ENCODE measurements at places on chromosomes 4 and X.

- DNase-seq = no peak
These were observed 79.6 kb downstream of the DDX53 start for GRCh38 chrX:23079347-23079746.

DNA sequence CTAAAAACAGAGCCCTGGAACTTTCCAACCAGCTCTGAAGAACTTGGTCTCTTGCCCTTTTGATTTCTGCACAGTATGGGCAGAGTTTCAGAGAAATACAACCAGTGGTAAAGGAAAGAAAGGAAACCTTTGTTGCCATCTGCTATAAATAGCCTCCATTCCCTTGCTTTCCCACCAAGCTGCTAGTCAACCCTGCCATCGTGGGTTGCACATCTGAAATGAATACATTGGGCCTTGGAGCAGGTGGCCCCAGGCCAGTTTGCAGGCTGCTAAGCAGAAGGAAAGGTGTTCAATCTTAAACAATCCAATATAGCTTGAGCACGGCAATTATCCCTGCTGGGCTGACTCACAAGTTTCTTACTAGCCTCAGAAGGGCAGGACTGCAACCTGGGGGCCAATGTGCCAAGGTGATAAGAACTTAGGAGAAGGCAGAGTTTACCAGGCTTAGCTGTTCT, 142.5 kb downstream of the PPARGC1A start:
- no peak for DNase-seq

GRCh38 chr4:133178956-133179355, 29.9 kb downstream of the PCDH10 start:
- peak; percentile 50 for DNase-seq

GRCh38 chrX:68684291-68684918, 36.9 kb downstream of the STARD8 start:
- DNase-seq = no peak

- peak; percentile 29 for DNase-seq
These were observed 15.4 kb downstream of the UTP3 start for GRCh38 chr4:70703619-70704214.

DNA sequence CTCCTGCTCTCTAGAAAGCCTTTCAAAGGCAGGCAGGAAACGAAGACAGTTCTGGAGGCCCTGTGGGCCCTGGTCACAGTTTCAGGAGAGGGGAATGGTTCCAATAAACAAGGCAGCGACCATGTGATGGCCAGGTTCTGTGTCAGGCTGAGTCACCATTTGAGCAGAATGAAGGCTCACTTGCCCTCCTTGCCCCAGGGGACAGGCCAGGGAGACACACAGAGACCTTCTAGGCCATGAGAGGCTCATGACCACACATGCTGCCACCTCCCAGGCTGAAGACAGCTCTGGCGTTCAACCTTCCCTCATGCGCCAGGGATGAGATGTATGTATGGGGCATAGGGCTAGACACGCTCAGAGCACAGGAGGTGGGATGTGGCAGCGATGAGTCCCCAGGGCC, 22.9 kb upstream of the TRIM2 start:
- DNase-seq = no peak

DNA sequence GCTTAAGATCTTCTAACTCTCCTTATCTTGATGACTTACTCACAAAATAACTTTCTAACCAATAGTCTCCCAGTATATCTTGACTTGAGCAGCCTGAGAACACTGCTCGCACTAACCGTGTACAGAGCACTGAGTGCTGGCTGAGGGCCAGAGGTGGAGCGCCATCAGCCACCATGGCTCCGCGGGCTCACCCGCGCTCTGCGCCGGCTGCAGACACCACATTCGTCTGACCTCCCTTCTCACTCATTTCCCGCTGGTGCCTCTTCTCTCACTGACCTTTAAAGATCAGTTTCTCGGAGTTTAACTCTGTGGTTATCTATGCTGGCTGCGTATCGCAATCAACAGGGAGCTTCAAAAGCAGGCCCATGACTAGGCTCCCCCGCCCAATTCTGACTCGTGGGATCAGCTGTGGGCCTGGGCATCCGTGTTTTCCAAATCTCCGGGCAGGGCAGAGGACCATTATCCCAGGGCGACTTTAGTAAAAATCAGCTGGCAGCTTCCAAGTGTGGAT, 78.6 kb downstream of the HAUS3 start:
- DNase-seq = no peak

DNA sequence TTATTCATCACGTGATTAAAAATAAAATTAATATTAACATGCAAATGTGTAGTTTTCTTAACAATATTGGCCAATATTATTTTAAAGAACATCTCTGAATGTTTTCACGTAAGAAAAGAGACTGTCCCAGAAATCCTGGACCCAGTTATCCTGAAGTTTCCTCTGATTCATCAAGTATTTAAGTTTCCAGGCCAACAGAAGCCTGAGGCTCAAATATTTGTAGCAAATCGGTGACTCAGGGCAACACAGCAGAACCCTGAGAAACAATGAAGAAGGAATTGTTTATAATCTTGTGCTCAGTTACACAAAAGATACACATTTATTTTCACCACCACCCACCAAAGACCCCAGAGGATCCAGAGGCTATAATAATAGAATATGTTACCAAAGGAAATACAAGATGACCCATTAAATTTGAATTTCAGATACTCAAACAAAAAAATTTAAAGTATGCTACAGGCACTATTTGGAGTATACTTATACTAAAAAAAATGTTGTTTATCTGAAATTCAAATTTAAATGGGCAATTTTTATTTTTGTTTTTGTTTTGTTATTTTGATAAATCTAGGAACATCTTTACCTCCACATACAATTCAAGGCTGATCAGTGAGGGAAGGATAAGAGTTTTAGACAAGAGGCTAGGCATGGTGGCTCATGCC, 33.9 kb upstream of the SLC7A11 start:
- peak; percentile 71 for DNase-seq

- DNase-seq = peak; percentile 66
These were observed 40.4 kb upstream of the TLR2 start for GRCh38 chr4:153643406-153644383.

DNA sequence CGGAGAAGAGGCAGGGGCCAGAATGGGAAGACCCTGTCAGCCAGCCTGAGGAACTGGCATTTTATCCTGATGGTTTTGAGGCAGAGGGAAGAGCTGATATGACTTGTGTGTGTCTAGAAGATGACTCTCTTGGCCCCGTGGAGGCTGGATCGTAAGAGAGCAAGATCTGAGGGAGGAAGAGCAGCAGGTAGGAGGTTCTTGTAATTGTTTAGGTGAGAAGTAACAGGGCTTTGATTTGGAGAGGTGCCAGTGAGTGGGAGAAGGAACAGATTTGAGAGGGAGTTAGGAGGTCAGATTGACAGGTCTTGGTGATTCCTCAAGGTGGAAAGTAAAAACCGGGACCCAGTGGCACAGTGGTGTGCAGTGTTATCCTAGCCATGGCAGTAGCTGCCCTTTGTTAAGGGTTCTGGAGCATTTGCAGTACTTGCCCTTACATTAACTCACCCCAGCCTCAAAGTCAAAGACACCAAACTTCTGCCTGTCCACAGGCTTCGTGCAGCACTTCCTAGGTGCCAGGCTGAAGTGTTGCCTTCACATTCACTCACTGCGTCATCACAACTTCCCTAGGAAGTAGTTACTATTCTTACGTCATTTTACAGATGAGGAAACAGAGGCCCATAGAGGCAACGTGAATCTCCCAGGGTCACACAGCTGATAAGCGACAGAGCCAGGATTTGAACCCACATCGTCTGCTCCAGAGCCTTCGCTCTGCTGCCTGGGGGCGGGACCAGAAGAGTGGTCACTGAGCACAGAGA, 23.7 kb downstream of the RTL5 start:
- DNase-seq = no peak

GRCh38 chr4:71069063-71069462, 75.6 kb downstream of the DCK start:
- no peak for DNase-seq

DNA sequence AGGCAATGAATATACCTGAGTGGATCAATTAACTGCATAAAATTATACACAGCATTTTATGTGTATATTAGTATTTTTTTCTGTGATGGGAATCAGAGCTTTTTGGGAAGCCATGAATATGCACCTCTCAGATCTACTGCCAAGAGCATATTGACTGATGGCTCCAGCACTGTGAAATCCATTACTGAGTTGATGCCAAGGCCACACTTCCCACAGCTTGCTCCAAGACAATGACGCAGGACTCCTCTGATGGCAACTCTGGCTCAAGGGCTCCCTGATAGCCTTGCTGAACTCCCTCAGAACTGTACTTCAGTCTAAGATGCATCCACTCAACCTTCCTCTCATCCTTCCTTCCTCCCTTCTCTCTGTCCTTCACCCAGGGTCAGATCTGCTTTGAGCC, 82.7 kb downstream of the OTC start:
- DNase-seq = no peak

GRCh38 chr4:186240848-186241491, 13.7 kb downstream of the KLKB1 start:
- no peak for DNase-seq

- no peak for DNase-seq
These were observed 82.0 kb upstream of the PITX2 start for GRCh38 chr4:110704748-110705439.

DNA sequence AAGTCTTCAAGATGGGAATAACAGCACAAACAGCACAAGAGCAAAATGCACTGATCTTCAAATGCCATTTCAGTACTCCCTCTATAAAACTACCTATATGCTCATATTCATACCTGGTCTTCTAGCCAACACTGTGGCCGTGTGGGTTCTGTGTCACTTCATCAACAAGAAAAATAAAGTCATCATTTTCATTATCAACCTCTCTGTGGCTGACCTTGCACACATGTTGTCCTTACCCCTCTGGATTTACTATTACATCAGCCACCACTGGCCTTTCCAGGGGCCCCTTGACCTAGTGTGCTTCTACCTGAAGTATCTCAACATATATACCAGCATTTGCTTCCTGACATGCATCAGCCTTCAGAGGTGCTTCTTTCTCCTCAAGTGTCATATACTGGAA, 59.6 kb upstream of the GPR174 start:
- DNase-seq = no peak

- DNase-seq = no peak
These were observed 21.9 kb upstream of the HERC6 start for GRCh38 chr4:88356771-88357170.

DNA sequence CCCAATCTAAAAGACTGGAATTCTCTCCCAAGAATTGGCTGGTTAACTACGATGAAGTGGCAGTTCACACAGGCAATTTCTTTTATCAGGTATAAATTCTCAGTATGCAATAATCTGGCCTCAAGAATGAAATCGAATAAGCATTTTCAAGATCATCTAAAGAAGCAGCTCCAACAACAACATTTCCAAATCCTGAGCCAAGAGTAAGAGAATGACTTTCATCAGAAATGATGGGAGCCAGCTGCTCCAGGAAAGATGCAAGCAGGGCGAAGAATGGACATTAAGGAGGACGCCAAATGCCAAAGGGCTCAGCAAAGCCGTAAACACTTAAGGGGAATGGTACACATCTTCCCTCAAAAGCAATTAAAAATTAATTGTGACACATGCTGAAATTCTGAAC, 12.0 kb downstream of the ADAMTS3 start:
- DNase-seq = peak; percentile 15

GRCh38 chr4:2273221-2273620, 11.3 kb upstream of the MXD4 start:
- DNase-seq = no peak

GRCh38 chrX:111521169-111521568, 9.7 kb downstream of the SERTM2 start:
- DNase-seq = peak; percentile 18

- no peak for DNase-seq
These were observed 51.7 kb downstream of the TBC1D9 start for GRCh38 chr4:140704392-140704960.

DNA sequence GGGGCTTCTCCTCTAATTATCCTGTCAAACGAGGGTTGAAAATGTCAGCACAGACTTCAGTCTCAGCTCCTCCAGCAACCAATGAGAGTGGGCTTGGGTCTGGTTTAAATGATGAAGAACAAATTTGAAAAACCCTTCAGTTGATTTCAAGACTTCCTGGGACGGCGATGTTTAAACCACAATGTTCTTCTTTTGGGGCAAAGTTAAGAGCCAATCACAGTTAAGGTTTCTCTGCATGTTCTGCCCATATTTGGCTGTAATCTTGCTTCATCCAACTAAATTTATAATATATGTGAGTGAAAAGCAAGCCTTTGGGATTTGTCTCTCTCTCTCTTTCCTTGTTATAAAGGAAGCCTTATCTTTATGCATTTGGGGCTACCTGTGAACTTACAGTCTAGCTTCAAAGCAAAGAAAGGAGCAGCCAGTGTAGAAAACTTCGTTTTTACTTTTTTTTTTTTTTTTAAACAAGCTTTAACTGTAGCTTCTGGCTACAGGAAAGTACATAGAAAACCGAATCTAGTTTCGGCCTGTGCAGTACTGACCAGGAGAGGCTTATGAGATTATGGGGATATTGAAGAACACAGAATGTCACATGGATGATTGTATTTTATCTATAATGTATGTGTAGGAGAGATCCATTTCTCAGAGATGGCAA, 46.8 kb upstream of the FAM9C start:
- DNase-seq = peak; percentile 3

- peak; percentile 42 for DNase-seq
These were observed 64.2 kb upstream of the MAP3K15 start for GRCh38 chrX:19579485-19579884.

GRCh38 chr4:185834088-185834487, 22.1 kb upstream of the SORBS2 start:
- no peak for DNase-seq

GRCh38 chr4:143381189-143382118, 44.8 kb downstream of the GAB1 start:
- DNase-seq = peak; percentile 88

DNA sequence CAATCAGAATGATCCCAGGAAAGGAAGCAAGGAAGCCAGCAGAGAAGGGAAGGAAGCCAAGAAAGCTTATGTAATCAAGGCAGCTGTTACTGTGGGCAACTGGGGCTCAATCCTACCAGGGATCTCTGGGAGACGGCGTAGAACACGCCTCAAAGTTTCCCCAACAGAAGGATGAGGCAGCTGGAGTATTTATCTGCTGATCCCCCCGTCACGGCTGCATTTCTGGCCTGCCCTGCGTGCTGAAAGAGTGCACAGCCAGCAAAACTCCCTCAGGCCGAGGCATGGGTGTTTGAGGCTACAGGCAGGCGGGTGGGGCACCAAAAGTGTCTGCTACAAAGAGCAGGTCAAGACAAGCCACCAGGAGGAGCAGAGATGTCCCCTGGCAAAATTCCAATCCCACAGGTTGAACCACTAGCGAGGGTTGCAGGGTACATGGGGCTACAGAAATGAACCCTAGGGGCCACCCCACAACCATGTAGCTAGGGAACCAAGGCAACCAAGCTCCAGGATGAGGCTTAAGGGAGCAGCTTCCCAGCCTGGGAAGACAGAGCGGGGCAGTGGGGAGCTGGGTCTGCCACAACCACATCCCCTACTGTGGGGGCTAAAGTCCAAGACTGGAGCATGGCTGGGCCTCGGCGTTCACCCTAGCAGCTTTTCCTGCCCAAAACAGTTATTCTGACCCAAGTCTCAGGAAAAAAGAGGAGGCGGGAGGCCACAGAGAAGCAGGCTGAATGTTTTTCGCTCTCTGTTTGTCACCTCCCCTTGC, 113.4 kb downstream of the BCOR start:
- peak; percentile 63 for DNase-seq

GRCh38 chr4:127403471-127404084, 229.2 kb upstream of the INTU start:
- DNase-seq = peak; percentile 12

Measured in fibroblast of upper back skin (primary cell).